ENCODE measurements at places on chromosomes 7 and 10.

DNA sequence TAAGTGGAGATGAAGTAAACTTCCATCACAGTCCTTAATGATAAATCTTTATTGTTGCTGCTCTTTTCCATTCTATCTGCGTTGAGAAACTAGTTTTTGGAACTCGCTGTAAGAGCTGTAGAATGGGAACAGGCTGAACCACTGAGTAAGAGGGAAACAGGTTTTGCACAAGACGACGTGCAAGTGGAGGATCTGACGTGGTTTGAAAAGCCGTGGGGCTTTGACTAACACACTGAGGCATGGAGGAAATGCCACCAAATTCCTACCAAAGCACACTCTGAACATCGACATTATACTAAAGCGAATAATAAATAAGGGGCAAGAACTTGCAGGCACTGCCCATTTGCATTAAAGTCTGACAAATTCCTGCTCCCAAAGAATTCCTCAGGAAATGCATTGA is 160.6 kb downstream of the KLF6 start:
- DNase-seq: no peak

DNA sequence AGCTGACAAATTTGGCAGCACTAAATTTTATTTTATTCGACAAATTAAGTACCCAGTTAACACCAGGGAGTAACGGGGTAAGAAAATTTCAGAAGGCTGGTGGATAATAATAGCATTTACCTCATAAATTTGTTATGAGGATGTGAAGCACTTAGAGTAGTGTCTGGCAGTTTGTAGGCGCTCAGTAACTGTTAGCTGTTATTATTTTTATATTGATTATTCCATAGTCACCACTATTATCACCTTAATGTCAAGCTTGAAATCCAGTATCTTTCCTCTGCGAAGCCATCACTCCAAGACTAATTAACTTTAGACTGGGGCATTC is 563 bp upstream of the COA1 start:
- no peak for DNase-seq

- no peak for DNase-seq
Measured at GRCh38 chr10:58813573-58813972, 300.9 kb downstream of the BICC1 start.

DNA sequence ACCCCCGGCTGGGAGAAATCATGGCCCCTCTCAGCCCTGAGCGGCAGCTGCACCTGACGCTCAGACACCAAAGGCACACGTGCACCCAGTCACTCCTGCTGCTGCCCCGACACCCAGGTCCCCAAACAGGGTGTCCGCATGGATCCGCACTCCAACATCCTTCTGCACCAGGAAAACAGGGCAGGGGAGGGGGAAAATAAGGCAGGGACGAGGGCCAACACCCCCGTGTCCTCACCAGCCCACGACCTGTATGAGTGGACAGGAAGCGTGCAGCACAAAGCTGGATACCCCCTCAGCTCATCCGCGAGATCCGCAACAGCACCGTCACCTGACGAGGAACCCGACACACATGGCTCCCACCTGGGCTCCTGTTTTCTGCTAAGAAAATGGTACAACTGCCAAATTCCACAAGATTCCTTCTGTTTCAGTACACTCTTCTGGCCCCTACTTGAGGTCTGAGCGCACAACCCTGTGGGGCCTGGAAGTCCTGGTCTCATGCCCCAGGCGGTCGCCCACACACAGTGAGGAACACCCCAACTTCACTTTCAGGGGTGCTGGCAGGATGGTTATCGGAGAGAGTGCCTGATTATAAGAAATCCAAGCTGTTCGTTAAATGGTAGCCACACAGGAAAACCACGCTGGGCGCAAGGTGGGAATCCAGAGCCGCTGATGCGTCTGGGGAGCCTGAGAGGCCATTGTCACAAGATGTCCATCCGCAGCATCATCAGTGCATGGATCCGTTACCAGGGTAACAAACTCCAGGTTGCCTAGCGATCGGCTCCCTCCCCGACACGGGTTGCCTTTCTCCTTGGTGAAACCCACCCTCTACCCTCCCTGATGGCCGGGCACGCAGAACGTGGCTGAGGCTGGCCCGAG is 63.6 kb downstream of the ZRANB1 start:
- DNase-seq: no peak

DNA sequence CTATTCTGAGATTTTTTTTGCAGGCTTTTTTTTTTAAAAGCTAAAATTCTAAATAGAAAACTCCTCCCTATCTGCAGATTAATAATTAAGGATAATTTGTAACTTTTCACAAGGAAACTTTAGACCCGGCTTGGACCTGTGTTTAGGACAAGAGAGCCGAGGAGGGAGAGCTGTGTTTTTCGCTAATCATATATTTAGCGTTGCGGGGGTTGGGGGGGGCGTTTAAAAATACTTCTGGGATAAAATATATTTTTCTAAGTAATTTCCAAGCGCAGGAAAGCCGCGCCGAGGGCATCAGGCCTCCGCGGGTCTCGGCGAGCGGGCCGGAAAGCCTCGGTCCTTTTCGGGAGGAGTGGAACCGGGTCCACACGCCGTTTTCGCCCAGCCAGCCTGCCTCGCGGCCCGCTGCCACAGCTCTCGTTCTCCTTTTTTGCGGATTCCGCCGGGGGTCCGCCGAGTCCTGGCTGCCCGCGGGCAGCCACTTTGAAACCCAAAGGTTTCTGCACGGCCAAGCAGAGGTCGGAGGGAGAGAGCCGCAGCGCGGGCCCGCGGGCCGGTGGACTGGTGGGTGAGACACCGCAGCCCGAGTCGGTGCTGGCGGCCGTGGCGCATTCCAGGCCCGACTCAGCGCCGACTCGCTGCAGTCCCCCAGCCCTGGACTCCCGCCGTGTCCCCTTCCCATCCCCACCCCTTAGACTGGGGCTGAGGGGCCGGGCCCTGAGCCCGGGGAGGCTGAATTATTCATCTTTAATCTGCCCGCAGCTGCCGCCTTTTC is 2.3 kb downstream of the PAX2 start:
- DNase-seq: no peak

DNA sequence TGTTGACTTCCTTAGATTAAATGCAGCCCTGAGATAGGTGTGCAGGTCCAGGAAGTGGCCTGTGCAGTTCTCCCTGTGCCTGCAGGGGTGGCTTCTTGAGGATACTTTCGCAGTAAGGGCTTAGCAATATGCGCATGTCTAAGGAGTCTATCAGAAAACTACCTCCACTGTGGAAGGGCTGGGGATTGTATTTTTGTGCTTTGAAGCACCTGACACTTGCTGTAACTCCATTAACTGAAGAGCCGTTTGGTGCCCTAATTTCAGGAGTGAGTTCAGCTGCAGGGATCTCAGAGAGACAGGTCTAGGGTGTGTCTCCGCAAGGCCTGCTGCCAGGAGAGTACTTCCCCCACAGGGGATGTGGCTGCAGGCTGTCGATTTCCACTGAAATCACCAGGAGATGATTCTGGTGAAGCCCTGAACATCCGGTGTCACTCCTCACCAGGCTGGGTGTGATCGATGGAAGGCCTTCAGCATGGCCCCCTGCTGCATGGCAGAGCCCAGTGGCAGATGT is 35.5 kb downstream of the IKZF1 start:
- DNase-seq: peak; percentile 64

- DNase-seq: no peak
Measured at GRCh38 chr7:44217223-44217714, 16.5 kb downstream of the YKT6 start.

DNA sequence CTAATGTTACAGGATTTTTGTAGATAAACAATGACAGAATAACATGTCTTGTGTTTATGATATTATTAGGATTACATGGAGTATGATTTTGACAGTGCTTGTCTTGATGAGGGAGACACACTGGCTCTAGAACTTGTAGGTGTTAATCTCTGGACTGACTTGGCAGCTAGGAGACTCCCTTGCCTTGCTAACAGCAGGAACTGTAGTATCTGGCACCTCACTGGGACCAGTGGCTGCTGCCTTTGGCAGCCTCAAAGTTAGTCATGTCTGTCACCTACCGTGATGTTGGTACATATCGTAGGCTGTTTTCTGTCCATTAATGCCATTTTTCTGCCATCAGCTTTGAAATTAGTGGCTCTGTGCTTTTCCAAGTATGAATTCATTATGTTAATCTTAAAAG is 261.5 kb downstream of the CDK14 start:
- no peak for DNase-seq

DNA sequence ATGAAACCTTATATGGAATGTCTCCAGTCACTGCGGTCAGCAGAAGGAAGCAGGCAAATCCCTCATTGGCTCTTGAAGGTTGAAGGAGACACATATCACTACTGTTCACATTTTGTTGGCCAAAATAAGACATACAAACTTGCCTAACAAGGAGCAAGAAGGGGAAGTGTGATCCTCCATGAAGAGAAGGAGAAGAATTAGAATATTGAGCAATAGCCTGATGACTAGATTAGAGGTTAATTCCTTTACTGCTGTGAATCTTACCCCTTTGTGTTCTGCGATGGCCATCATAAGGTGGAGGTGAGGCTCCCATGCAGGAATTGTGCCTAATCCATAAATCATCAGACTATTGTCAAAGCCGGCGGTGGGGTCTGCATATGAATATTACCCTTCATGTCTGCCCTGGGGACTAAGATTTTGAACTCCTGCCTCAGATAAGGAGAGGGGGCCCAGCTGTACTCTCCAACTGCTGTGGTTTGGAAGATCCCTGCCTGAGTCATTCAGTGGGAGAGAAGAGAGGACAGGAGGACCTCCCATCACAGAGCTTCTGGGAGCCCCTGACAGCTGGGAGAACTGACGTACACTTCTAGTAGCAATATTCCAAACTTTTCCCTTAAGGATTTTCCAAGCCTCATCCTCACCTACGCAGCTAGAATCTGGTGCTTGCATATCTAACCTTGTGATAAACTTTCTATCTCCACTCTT is 398.5 kb downstream of the REEP3 start:
- no peak for DNase-seq

GRCh38 chr7:100642534-100642907 is 1.2 kb upstream of the TFR2 start:
- peak; percentile 29 for DNase-seq

- no peak for DNase-seq
Measured at GRCh38 chr10:43943119-43943817, 294.6 kb upstream of the ZNF32 start.

DNA sequence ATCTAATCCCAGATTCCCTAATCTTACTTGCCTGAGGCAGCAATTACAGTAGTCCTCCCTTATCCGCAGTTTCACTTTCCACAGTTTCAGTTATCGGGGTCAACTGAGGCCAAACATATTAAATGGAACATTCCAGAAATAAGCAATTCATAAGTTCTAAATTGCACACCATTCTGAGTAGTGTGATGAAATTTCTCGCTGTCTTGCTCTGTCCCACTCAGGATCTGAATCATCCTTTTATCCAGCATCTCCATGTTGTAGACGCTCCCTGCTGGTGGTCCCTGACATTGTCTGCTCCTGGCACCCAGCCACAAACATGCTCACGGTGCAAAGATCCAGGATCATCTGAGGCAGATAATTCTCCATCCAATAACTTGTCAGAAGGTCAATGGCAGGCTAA is 128.7 kb upstream of the CXCL12 start:
- DNase-seq: no peak

GRCh38 chr10:59905731-59906416 is 482 bp downstream of the CCDC6 start:
- DNase-seq: no peak

DNA sequence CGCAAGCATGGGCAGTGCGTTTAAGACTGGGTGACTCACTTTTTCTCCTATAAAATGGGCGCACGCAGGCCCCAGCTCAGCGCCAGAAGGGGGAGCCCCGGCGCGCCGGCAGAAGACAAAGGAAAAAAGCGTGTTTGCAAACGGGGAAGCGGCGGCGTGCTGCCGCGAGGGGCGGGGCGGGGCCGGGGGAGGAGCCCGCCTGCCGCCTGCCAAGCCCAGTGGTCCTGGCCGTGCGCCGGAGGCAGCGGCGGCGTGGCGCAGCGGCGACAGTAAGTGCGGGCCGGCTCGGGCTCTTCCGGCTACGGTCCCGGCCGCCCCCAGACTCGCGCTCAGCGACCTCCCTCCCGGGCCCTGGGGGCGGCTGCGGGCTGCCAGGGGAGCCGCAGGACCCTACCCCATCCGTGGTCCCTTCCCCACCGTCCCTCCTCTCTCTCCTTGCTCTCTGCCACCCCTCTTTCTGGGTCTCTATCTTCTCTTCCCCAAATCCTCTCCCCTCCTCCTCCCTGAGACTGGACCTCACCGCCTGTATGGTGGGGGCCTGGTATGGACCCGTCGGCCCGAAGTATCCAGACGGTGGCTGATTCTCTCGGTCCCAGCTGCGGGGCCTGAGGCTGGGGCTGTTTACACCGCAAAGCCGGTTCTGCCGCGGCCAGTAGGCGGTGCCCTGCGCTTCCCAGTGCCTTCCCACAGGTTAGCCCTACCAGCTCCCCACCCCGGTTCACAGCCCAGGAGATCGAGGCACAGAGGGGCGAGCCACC is at the start of gene SLC29A3:
TSS of gene SLC29A3 (plus strand) at position 218 of the 758 bp plus-strand sequence. CDS start at position 269, 51 bp downstream.
- peak; percentile 82 for DNase-seq

DNA sequence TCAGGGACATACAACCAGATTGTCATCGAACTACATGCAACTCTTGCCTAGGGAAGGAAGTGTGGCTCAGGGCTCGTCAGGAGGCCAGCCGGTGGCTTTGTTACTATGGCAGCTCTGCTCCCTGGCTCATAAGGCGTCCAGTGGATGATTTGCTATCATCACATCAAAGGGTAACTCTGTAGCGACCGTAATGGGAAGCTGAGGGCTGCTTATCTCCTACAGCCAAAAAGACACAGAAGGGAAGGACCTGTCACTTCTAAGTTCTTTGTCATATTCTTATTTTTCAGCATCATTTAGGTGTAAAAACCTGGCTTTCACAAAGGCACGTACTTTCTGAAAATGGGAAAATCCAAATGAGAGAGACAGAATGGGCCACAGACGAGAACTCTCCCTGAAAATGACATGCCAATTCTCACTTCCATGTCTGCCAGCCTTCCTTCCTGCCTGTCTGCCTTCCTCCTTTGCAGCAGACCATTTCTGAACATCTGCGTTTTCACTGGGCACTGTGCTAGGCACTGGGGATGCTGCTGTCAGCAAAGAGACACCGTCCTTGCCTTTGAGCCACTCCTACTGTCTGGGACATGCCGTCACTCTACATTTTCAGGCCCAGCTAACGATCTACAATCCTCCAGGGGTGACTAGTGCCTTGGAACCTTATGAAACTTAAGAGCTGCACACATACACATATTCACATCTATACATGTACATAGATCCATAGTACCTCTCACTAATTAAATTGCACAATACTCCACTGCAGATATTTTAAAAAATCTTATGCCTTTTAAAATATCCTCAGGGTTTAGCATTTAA is 26.9 kb downstream of the ENKUR start:
- DNase-seq: no peak

- no peak for DNase-seq
Measured at GRCh38 chr7:81173766-81174281, 255.0 kb upstream of the SEMA3C start.

GRCh38 chr7:111162692-111163091 is 71.8 kb downstream of the LRRN3 start:
- no peak for DNase-seq

DNA sequence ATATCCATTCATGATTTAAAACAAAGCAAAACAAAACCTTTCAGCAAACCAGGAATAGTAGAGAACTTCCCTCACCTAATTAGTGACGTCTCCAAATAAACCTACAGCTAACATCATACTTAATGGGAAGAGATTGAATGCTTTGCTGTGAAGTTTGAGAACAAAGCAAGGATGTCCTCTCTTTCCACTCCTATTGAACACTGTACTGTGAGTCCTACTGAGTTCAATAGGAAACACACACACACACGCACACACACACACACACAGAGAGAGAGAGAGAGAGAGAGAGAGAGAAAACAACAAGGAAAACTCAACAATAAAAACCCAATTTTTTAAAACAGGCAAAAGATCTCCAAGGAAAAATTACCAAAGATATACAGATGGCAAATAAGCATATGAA is 32.3 kb downstream of the PODXL start:
- DNase-seq: no peak

- DNase-seq: no peak
Measured at GRCh38 chr10:95280637-95281036, 10.2 kb downstream of the PDLIM1 start.
